ENCODE measurements at places on chromosomes 6 and 20.

DNA sequence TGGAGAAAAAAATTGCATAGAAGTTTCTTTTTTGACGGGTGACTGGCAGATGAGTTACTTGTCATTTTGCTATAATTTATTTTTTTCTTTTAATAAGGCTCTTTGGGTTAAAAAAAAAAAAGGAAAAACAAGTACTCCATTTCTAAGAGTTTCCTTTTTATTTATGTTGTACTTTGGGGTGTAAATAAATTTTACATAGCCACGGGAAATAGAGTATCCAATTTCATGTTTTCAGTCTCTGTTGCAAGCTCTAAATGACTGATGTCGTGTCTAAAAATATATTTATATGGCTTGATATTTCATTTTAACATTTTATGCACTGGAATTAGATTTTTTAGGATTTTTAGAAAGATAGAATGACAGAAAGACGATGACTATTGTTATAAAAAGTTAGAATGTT lies 3.4 kb downstream of the EYA4 start:
- DNase-seq, result no peak

GRCh38 chr6:144066741-144067484 lies 28.5 kb downstream of the SF3B5 start:
- DNase-seq, result no peak

- DNase-seq, result no peak
Measured at GRCh38 chr20:43947316-43947710, 32.7 kb downstream of the TOX2 start.

DNA sequence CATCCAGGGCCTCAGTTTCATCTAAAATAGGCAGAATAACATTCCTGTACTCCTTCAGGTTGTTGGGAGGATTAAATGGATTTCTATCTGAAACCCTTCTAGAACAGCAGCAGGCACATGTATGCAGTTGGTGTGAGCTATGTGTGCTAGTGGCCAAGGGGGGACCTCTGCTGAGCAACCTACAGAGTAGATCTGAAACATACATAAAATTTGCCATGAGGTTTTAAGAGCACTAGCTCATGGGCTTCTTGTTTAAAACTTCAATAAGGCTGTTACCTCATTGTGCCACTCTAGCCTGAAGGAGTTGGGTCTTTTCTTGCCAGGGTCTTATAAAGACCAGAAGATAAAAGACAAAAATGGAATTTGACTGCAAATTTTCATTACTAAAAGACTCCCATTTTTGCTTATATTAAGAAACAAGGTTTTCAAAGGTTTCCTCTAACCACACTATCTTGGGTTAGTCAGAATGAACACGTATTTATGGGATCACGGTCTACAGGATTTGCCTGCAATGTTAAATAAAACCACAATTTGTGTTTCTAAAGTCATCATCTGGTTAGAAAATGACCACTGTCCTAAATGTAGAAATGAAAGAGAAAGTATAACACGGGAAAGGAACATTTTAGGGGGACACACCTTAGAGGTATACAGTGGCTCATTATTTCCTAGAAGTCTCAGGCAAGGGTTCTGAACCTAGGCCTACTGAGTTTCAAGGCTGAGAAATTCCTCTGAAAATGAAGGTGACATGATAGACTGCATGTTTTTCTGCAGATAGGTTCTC lies 144.9 kb upstream of the OLIG3 start:
- DNase-seq, result no peak

GRCh38 chr20:40938020-40938419 lies 90.6 kb upstream of the TOP1 start:
- no peak for DNase-seq

DNA sequence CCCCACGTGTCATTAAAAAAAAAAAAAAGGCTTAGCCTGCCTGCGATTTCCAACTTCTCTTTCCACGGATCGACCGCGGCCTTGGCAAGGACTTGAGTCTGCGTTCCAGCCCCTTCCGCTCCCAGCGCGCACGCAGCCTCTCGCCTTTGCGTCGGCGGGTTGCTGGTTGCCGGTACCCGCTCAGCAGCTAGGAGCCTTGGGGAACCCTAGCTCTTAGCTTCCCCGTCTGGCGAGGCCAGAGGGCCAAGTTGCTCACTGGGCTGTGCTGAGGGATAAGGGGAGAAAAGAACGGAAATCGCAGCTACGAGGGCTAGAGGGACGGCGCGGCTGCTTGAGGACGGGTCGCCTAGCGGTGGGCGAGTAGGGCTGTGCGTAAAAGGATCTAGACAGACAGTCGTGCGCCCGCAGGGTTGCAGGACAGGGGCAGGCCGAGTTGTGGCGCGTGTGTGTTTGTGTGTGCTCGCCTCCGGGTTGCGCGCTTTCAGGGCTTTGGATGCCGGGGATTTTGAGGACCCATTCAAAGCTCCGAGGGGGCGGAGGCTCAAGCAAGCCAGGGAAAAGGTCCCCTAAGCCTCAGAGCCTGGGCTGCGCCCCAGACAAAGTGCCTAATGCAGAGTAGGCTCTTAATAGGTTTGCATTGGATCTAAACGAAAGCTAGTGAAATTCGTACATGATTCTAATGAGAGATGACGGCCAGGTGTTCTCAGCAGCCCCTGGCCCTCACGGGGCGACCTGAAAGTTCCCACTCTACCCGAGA lies 40.5 kb upstream of the OSTM1 start:
- no peak for DNase-seq

DNA sequence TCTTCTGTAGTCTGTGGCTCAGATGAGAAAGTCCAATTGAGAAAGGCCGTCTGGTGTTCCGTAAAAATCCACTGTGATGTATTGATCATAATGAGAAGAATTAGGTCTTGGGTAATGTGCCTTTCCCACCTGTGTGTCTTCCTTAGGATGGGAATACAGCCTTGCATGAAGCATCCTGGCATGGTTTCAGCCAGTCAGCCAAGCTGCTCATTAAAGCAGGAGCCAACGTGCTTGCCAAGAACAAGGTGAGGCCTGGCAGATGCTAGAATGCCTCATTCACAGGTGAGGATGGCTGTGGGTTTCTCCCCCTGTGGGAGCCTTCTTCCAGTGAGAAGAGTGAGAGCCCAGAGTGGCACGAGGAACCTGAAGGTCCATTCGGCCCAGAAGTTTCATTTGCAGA lies 32.7 kb downstream of the LYRM2 start:
- no peak for DNase-seq

GRCh38 chr6:14121936-14122344 lies 4.4 kb downstream of the CD83 start:
- no peak for DNase-seq

GRCh38 chr20:10711903-10712451 lies 38.2 kb upstream of the JAG1 start:
- DNase-seq, result no peak

GRCh38 chr6:141809901-141810300 lies 322.8 kb upstream of the GJE1 start:
- no peak for DNase-seq

GRCh38 chr6:33799454-33800113 lies 4.2 kb downstream of the MLN start:
- DNase-seq, result no peak

GRCh38 chr6:85866758-85867401 lies 224.2 kb upstream of the SYNCRIP start:
- no peak for DNase-seq

DNA sequence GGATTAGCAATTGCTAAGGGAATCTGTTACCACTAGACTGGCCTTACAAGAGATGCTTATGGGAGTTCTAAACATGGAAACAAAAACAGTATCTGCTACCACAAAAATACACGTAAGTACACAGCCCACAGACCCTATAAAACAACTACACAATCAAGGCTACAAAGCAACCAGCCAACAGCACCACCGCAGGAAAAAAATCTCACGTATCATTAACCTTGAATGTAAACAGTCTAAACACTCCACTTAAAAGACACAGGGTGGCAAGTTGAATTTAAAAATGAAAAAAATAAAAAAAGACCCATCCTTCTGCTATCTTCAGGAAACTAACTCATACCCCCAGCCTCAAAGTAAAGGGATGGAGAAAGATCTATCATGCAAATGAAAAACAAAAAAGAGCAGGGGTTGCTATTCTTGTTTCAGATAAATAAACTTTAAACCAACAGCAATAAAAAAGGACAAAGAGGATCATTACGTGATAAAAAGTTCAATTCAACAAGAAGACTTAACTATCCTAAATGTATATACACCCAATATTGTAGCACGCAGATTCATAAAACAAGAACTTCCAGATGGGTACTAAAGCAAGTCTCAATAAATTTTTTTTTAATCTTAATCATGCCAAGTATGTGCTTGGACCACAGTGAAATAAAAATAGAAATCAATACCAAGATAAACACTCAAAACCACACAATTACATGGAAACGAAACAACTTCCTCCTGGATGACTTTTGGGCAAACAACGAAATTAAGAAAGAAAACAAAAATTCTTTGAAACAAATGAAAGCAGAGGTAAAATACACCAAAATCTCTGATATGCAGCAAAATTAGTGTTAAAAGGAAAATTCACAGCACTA lies 52.3 kb downstream of the RNGTT start:
- no peak for DNase-seq

GRCh38 chr6:36712816-36713215 lies 15.2 kb downstream of the RAB44 start:
- no peak for DNase-seq

DNA sequence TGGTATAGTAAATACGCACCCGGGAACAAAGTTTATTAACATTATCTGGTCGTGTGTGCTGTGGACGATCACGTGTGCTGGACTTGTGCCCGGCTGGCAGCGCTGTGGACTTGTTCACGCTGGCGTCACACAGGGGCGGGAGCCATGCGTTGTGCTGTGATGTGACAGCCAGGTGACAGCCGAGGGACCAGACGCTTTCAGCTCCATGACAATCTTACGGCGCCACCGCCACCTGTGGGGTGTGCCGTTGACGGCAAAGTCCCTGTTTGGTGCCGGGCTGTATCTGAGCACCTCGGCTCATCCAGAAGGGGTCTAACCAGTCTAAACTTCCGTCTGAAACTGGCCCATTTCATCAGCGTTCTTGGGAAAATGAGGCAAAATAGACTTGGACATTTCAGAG lies 25.2 kb downstream of the DLL1 start:
- no peak for DNase-seq

- DNase-seq, result no peak
Measured at GRCh38 chr6:36598326-36598725, 4.2 kb downstream of the SRSF3 start.

All from effector CD8-positive, alpha-beta T cell (primary cell).